ENCODE measurements at places on chromosomes 13 and 19. TPM values are rescaled to one million over a fixed set of nuclear protein-coding genes. Genes with fewer than 3 reads are reported as not detected.

DNA sequence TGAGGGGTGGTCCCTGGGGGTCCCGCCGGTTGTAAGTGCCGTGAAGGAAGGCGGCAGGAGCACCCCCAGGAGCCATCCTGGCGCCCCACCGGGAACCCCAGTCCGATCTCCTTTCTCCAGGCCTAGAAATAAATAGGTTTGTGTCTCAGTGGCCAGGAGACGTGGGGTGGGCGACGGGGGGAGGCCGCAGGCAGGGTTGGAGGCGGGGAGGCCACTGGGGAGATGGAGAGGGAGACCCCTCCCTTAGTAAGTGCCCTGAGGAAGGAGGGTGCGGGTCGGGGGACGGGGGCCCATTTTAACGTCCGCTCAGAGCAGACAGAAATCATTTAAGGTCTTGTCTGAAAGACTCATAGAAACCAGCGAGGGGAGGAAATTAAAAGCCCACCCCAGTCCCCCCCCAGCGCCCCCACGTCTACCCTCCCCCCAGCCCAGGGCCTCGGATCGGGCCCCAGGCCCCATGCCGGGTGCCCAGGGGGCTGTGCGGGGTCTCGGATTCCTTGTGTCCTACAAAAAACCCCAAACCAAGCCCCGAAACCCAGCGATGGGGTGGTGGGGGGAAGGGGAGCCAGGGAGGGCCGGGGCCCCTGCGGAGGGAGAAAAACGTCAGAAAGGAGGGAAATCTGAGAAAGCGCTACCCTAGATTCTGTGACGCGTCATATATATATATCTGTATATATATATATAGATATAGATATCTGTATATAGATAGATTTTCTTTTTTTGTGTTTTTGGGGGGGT lies 19.6 kb downstream of the ZBTB7A start:
- DNase-seq, result no peak

- DNase-seq, result no peak
These were observed 858 bp upstream of the PPP6R1 start for GRCh38 chr19:55259540-55260210.

The KLK1 gene
- not detected for total RNA-seq

- DNase-seq, result no peak
These were observed 31.3 kb upstream of the FEM1A start for GRCh38 chr19:4760285-4760650.

DNA sequence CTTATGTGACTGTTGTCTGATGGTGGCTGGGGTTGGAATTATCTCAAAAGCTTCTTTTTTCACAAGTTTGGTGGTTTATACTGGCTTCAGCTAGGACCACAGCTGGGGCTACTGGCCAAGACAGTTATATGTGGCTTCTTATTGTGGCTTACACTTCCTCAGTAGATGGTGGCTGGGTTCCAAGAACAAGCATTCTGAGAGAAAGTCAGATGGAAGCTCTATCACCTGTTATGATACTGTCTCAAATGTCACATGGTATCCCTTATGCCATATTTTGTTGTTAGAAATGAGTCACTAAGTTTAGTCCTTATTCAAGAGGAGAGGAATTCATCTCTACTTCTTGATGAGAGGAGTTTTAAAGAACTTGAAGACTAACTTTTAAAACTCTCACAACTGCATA lies 41.6 kb downstream of the NDFIP2 start:
- DNase-seq, result no peak

The KRTDAP gene
- total RNA-seq, result not detected

The IFNL1 gene
- total RNA-seq, result not detected

GRCh38 chr19:20912973-20913372 lies 10.1 kb upstream of the ZNF85 start:
- no peak for DNase-seq

DNA sequence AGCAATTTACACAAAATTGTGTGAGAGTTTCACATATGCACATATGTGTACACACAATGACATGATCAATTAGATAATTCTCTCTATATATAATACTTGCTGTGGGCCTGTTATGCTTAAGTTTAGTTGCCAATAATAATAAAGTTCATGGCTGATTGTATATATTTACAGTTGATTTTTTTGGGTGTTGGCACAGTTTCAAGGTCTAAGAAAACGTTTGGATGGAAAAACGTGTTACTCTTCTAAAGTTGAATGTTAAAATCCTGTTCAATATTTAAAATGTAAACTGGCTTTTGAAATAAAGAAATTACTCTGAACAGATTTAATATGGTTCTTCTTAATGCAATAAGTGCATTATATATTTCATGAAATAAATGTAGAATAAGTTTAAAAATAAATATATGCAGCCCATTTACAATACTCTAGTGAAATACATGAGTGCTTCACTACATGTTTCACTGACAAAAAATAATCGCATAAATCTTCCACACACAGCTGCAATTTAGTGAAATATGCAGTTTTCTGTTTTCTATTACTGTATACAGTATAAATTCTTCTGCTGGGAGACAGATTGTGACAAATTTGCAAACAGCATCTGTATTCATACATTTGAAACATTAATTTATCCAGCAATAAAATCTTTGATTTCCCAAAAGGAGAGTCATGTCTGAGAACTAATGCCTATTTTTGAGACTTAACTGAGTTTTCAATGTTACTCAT lies 586.9 kb upstream of the KLHL1 start:
- no peak for DNase-seq

The STOML3 gene
- 0.13 TPM for total RNA-seq

GRCh38 chr13:22496803-22497508 lies 683.8 kb upstream of the SGCG start:
- DNase-seq, result peak; percentile 33

DNA sequence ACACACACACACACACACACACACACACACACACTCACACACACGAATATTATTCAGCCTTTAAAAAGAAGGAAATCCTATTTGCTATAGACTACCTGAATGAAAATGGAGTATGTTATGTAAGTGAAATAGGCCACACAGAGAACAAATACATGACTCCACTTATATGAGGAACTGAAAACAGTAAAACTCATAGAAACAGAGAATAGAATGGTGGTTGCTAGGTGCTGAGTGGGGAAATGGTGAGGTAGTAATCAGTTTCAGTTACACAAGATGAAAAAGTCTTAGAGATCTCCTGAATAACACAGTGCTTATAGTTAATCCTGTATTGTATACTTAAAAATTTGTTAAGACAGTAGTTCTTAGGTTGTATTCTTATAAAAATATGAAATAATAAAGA lies 8.2 kb downstream of the ZNF677 start:
- DNase-seq, result no peak

The CCDC124 gene
- 30.0 TPM for total RNA-seq

DNA sequence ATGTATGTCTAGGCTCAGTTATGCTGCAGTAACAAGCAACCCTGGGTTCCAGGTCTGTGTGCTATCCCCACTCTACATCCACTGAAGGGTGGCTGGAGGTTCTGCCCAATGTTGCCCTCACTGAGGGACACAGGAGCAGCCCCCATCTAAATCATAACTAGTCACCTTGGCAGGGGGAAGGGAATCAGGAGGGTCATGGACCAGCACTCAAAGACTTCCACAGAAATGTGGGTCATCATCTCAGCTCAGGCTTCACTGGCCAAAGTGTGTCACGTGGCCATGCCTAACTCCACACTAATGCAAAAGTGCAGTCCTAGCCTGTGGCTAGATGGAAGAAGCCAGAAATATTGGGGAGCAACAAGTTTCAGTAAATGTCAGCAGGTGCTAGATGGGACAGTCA lies 137.3 kb upstream of the ZNF507 start:
- DNase-seq, result no peak

The BRME1 gene
- total RNA-seq, result 0.56 TPM

The VPS36 gene
- total RNA-seq, result 41.7 TPM

The ARMC6 gene
- 33.5 TPM for total RNA-seq

DNA sequence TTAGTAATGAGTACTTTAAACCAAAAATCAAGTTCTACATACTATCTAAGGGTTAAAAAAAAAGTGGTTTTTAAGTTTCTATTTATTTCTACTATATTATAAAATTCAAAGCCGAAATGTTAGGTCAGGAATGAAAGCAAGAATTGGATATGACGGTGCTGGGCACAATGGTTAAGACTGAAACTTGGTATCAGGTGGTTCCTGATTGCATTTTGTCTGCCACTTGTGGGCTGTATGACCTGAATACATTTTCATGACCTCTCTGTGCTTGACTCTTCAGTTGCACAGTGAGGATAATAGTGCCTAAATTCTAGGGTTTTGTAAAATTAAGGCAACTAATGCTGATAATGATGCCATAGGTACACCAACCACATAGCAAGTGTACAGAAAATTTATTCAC lies 22.3 kb upstream of the ZNF675 start:
- no peak for DNase-seq

GRCh38 chr13:93715866-93716265 lies 489.3 kb downstream of the GPC6 start:
- no peak for DNase-seq

- no peak for DNase-seq
These were observed 55.2 kb downstream of the SPATA13 start for GRCh38 chr13:24215732-24216131.

DNA sequence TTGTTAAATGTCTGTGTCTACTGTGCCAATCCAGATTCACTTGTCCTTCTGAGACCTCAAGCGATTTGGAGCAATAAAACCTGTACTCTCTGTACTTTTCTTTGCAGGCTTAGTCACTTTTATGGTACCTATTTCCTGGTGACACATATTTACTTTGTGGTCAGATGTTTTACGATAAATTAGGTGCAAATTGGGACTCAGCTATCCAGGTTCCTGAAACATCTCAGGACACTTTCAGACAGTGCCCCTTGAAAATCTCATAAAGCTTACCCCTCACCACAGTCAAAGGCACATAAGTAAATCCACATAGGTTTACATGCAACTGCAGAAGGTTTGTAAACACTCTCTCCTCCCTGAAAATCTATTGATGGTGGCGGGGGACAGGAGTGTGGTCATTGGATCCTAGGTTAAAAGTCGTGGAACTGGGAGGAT lies 438.8 kb downstream of the EFNB2 start:
- DNase-seq, result no peak
